ENCODE measurements at places on chromosomes 1 and 21.

DNA sequence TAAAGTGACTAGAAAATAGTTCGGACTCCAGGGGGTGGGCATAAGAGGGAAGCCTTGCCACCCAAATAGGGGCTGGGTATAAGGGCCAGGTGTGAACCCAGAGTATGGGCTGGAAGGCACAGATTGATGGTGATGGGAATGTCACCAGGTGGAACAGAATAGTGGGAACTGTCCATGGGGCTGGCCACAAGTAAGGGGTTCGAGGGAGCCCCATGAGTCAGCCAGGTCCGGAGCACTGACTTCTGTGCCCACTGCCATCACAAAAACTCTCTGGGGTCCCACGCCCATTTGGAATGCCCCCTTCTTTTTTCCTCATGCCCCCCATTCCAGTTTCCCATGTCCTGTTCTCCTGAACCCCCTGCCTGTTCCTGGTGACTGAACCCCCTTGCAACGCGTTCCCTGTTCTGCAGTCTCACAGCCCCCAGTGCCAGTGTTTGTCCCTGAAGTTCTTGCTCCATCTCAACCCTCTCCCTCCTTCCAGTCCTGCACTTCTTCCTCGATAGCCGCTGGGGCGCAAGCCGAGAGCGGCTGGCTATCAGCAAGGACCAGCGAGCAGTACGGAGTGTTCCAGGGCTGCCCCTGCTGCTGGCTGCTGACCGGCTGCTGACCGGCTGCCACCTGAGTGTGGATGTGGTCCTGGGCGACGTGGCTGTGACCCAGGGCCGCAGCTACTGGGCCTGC is 7.9 kb downstream of the TRIM46 start:
- no peak for DNase-seq

DNA sequence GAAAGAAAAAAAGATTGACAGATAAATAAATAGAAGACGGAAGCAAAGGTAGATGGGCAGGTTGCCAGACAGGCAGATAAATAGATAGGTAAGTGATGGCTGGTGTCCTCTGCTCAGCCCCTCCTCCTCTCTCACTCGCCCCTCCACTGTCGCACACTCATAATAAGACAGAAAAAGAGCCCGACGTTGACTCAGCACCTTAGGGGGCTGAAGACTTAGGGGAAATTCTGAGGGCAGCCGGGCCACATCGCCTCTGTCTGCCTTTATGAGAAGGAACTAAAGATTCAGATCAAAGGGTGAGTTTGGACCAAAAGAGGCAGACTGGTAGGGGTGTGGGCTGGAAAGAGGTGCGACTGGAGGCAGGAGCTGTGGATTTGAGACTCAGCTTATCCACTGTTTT is 158.1 kb upstream of the IGSF21 start:
- DNase-seq = no peak

- DNase-seq = no peak
Observed at GRCh38 chr1:39540504-39541031, 36.0 kb downstream of the PABPC4 start.

- no peak for DNase-seq
Observed at GRCh38 chr1:10319750-10320149, 79.1 kb upstream of the PGD start.

DNA sequence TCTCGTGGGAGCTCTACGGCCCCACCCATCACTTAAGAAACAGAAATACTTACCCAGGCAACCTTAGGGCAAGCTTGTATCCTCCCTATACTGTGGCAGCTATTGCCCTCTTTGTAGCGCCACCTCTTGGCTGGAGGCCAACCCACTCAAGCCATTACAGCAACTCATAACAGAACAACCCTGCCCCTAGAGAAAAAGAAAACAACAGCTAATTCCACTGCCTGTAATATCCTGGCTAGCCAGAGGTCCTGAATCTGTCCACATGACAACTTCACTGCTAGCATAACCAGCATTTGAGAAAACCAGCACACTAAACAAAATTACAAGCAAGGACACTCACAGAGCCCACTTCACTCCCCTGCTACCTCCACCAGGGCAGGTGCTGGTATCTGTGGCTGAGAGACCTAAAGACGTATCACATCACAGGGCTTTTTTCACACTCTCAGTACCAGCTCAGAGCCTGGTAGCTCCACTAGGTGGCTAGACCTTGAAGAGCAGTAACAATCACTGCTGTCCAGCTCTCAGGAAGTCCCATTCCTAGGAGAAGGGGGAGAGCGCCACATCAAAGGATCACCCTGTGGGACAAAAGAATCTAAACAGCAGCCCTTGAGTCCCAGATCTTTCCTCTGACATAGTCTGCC is 14.5 kb upstream of the MX1 start:
- DNase-seq = no peak

DNA sequence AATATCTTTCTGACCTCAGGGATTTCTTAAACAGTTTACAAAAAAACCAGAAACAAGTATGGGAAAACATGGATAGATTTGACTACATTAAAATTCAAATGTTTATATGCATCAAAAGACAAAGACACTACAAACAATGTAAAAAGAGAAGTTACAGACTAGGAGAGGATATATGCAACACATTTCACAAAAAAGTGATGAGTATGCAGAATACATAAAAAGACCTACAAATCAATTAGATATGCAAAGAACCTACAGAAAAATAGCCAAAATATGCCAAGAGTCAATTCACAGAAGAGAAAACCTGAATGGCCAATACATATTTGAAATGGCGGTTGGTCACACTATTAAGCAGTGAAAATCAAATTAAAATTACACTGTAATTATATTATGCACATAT is 175.0 kb downstream of the FOXD2 start:
- no peak for DNase-seq

- DNase-seq = no peak
Observed at GRCh38 chr1:201184307-201185122, 6.1 kb upstream of the IGFN1 start.

DNA sequence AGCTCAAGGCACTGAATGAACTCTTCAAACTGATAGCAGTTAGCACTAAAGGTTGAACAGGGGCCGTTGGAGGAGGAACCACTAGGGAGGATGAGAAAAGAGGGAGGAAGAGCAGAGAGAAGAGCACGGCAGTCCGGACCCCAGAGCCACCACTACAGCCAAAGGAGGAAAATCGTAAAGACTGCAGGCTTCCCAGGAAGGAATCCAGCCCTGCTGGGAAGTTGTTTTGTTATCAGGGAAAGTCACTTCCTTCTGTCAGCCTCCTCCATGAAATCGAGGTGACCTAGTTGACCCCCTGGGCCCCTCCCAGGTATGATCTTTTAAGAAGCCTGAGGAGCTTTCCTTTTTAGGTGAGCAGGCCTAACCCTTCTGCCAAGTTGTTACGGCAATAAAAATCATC is 88.2 kb downstream of the PBX1 start:
- DNase-seq = no peak

GRCh38 chr1:1020000-1020404 is at the start of gene AGRN:
Gene AGRN, plus strand, starts transcription at chr1:1020120. Its CDS starts 53 bp downstream, at chr1:1020173.
- no peak for DNase-seq

DNA sequence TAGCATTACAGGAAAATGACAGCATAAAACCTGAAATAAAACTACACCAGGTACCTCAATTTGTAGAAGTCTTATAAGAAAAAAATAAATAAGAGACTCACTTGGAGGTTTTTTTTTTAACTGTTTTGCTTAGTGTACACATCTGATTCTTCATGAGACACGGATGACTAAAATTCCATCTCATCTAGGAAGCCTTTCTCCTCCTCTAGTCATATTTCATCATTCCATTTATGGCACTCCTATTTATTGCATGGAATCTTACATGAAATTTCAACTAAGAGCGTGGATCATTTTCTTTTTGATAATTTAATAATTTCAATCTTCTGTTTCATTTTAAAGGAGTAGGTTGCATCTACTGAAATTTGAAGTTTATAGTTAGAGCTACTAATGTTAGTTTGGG is 1.6 kb upstream of the PTGS2 start:
- DNase-seq = no peak

GRCh38 chr1:181423301-181423918 is 59.9 kb upstream of the CACNA1E start:
- peak; percentile 36 for DNase-seq

DNA sequence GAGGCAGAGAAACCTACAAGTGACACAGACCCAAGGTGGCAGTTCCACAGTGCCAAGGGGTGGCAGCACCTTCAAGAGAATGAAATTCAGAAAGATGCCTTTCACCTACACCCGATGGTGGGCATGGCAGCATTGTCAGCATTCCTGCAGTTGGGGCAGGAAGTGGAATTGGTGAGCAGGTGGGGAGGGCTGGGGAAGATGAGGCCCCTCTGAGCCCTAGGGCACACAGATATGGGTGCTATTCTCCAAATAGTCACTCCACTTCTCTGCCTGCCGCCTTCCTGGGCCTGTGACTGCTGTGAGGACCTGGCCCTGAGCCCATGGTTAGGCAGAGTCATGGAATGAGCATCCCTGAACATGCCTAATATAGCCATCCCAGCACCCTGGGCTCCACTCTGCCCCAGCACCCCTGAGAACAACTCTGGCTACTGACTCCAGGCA is 8.3 kb downstream of the SHISA4 start:
- no peak for DNase-seq

DNA sequence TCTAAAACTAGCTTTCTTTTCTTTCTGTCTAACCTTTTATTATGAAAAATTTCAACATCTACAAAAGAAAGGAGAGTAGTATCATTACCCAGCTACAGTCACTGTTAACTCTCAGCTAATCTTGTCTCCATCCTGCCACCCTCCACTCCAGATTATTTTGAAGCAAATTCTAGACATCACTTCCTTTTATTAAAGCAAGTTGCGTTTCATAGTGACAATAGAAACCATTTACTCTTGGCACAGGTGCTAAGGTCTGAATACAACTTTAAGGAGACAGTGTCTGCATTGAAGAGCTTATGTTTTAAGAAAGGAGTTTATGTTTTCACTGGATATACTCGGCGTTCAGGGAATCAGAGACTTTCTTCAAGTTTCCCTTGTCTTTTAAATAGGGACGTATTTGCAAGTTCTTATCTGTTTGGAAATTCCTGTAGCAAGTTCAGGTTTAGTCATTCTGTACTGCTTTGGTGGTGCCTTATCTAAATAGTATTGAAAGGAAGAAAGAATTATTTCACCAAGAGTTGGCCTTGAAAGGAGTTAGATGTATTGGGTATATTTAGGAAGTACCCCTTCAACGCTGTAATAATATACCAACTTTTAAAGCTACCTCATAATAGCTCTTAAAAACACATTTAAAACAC is 42.7 kb downstream of the ITSN1 start:
- no peak for DNase-seq

Measured in NCI-H187 (cell line).